ENCODE measurements at places on chromosomes 2 and 18.

GRCh38 chr2:72951303-72952095 lies 34.2 kb downstream of the EMX1 start:
- no peak for DNase-seq

DNA sequence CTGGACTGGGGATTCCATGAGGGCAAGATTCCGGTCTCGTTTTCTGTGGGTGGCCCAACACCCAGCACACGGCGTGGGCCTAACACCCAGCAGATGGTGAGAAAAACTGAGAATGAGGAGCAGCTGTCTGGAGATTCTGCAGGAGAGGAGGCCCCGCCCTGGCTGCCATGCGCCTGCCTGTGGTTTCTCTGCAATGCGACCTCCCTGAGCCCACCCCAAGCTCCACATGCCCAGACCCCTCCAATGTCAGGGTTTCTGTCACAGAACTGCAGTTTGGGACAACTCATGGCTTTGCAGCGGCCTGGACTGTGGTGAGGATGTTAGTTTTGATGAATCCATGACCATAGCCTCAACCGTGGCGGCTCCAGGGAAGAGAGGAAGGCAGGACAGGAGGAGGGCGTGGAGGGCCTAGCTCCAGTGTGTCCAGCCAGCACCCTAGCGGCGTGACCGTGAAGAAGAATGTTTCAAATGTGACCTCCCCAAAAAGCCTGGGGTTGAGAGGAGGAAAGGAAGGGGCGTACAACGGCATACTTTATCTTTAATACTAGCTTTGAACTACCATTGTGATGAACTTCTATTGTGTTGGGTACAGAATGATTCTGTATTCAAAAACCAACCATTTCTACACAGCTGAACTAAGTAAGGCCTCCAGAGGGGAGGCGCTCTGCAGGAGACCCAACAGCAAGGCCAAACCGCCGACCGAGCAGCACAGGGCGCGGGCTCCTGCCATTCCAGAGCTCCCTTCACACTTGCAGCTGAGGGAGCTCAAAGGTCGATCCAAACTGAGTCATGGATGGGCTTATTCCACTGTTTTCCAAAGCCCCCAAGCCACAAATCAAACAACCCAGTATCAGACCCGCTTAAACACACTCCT lies 3.4 kb downstream of the PXDN start:
- no peak for DNase-seq

DNA sequence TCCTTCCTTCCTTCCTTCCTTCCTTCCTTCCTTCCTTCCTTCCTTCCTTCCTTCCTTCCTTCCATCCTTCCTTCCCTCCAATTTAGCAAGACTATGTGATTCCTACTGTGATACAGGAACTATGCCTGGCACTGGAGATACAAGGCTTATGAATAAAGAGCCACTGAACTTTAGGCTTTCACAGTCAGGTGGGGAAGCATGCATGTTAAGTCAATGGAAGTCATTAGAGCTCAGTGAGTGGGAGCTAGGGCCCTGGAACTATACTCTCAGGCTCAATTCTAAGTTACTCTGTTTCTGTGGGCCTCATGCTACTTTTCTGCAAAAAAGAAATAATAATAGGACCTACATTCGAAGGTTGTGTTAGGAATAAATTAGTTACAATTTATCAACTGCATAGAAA lies 527.6 kb upstream of the ZEB2 start:
- DNase-seq, result no peak

DNA sequence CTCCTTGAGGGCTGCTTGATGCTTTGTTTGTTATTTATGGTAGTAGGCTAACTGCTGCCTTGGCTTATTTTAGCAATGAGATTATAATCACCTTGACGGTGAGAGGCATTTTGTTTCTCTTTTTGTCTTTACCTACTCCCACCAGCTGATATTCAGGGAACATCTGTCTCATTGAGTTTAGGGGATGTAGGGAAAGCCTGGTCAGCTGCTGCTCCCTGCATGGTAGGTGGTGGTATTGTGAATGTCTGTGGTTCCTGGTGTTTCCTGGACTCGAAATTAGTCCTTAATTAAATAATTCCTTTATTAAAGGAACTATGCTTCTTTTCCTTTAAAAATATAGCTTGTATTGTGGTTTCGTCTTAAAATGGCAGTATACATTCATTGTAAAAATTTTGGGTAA lies 77.8 kb downstream of the ADAM23 start:
- DNase-seq, result no peak

DNA sequence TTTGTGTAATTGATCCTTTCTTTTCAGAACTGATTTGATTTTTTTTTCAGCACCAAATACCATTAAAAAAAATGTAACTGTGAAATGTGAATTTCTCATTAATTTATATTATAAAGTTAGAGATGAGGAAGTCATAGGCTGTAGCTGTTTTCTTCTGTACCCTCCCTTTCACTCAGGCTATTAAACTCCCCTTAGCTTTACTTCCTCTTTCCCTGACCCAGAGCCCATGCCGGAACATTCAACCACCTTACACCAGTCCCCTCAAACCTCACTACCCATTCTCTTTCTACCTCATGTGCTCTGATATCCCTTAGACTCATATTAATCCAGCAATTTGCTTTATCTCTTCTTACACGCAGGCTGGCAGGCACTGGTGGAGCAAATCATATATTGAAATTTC lies 12.4 kb downstream of the GALNT5 start:
- DNase-seq, result no peak

GRCh38 chr2:111185361-111186022 lies 64.8 kb downstream of the BCL2L11 start:
- DNase-seq, result no peak

GRCh38 chr2:178250429-178250828 lies 56.1 kb downstream of the OSBPL6 start:
- no peak for DNase-seq

- no peak for DNase-seq
Observed at GRCh38 chr2:59585655-59586054, 967.8 kb downstream of the BCL11A start.

DNA sequence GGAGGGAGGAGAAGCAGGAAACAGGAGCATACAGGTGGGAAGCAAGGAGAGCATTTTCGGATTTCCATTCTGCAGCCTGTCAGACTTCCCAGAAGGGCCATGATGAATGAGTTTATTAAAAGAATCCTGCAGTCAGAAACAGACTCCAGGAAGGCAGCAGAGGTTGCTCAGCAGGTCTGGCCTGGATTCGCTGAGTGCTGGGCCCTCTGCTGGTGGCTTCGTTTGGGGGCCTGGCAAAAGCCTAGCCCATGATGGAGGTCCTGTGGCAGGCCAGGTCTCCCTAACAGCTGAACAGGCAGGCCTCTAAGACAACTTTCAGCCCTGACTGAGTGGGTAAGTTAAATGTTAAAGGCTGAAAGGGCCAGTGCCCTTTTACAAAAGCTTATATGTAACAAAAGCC lies 108.2 kb upstream of the CAPN13 start:
- no peak for DNase-seq

- no peak for DNase-seq
Observed at GRCh38 chr18:26495287-26495686, 53.1 kb downstream of the KCTD1 start.

GRCh38 chr2:215548714-215549113 lies 112.8 kb upstream of the FN1 start:
- DNase-seq, result no peak

GRCh38 chr2:7648221-7648795 lies 731.1 kb downstream of the RNF144A start:
- DNase-seq, result no peak

DNA sequence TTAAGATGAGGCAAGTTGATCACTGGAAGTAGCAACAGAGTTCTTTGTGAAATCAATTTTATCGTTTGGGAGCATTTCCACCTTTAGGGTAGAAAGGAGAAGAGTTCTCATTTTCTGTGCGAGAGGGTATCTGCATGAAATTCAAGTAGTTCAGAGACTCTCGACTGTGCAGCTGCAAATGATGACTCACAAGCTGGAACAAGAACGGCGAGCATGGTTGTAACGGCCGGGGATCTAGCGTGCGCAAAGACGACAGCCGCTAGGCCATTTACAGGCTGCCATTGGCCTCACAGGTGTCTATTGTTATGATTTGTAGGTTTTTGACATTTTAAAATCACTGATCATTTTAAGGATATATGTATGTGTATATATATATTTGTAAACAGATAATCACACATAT lies 5.2 kb downstream of the KLHL29 start:
- DNase-seq, result no peak

Data from amniotic stem cell (primary cell).